Spinal cord (tissue), 10 donors: ENCODE measurements at places on chromosomes 3 and 15. TPM values are rescaled to one million over a fixed set of nuclear protein-coding genes. Genes with fewer than 3 reads are reported as not detected.

DNA sequence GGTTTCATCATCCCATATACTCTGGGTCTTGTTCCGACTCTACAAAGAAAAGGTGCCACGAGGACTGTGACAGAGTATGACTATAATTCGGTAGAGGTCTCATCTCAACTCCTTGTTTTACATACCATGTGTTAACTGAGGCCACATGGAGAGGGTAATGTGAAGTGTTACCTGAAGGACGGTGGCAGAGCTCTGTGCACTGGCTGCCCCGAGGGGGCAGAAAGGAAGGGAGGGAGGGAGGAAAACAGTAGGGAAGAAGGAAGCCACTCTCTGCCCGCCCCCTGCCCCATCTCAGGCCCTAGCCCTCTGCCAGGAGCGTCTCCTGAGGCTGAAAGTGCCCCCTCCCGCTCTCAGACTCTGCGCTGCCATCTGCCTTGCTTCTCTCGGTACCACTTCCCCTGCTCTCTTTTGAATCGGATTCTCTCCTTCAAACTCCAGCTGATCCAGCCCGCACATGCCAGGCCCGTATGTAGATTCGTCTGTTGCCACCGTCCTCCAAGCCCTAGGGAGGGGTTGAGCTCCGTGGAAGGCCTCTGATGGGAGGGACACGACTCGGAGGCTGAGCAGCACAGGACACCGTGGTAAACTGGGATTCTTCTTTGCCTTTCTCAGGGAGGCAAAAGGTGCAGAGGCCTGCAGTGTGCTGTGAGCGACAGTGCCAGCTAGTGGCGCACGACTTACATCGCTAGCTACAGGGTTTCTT lies 70.5 kb upstream of the ATP10A start:
- H3K4me1 ChIP-seq: peaks cover 11% of the 10 kb centered on the region
- peak overlapping the region; percentile 16 for H3K4me3 ChIP-seq
- H3K36me3 ChIP-seq: no peaks in the 10 kb centered on the region
- no peaks in the 10 kb centered on the region for H3K27me3 ChIP-seq
- no peak overlapping the region for H3K27ac ChIP-seq

Gene ENTPD3
- 14.8 TPM for total RNA-seq

DNA sequence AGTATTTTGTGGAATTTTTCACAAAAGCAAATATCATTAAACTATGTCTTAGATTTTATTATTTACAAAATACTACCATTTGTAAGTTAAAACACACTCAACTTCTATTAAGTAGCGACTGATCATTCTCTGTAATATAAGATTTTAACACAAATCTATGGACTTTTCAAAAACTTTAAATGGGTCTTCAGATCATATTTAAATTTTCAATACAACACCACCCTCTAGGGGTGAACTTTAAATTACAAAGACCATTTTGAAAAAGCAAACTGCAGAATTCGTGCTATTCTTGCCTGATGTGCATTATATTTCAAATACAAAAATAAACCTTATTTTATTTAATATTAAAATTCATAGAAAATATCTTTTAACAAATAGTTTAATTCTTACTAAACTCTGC lies 8.2 kb upstream of the VGLL4 start:
- H3K27me3 ChIP-seq: no peaks in the 10 kb centered on the region
- no peak overlapping the region for H3K27ac ChIP-seq
- no peak overlapping the region for H3K4me3 ChIP-seq
- H3K4me1 ChIP-seq: peaks cover 7% of the 10 kb centered on the region
- no peaks in the 10 kb centered on the region for H3K36me3 ChIP-seq
- no peak for DNase-seq

DNA sequence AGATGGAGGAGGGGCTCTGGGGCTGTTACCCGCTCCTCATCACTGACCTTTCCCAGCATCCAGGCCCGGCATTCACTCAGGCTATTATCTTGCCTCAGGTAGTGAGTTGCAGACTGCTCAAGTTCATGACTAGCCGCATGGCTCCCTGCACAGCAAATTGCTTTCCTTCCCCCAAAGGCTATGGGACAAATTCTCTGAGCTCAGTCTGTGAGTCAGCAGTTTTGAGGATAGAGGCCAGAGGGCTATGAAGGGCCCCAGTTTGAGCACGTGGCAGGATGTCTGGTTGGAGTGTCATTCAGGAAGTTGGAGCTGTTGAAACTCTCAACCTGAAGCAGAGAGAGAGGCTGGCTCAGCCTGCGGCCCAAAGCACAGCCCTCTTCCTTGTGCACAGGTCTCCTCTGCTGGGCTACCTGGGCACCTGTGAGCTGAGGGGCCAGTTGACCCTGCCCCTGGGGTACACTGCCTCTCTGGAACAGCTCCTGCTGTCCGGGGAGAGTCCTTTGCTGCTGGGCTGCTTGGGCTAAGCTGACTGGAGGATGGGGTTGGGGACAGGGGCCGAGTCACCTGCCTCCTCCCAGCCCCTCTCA lies 7.9 kb downstream of the FAH start:
- H3K27ac ChIP-seq: no peak overlapping the region
- H3K36me3 ChIP-seq: peaks cover 26% of the 10 kb centered on the region
- no peaks in the 10 kb centered on the region for H3K4me1 ChIP-seq
- no peak for DNase-seq
- H3K27me3 ChIP-seq: no peaks in the 10 kb centered on the region
- H3K4me3 ChIP-seq: no peak overlapping the region
